Stimulated activated CD4-positive, alpha-beta T cell treated with anti-CD3 and anti-CD28 coated beads, Interleukin-4, amount 100 ng/mL, for 24 hours (primary cell): ENCODE measurements at places on chromosomes 16 and 17.
A peak's percentile ranks its signal among the peaks of the same experiment; 100 is the strongest.

- DNase-seq = no peak
Measured at GRCh38 chr17:43176119-43176570, 5.1 kb downstream of the NBR1 start.

- no peak for DNase-seq
Measured at GRCh38 chr17:48553826-48554225, 8.9 kb upstream of the HOXB2 start.

DNA sequence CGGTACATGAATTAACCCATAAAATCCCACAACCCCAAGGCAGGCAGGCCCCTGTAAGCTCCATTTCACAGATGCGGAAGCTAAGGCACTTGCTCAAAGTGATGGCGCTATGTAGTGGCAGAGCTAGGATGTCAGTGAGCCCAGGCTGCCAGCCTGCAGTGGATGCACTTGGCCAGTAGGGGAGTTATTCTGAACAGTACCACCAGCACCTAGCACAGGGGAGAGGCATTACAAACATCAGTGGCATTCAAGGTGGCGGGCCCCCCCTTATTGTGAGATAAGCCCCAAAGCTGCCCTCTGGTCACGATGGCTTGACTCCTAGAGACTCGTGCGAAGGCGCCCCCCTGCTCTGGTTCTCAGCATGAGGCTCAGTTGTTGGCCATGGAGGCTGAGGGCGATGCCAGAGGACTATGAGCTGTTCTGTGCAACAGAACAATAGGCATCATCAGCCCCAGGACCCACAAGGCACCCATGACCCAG is 33.8 kb downstream of the GTF3C1 start:
- peak; percentile 5 for DNase-seq

DNA sequence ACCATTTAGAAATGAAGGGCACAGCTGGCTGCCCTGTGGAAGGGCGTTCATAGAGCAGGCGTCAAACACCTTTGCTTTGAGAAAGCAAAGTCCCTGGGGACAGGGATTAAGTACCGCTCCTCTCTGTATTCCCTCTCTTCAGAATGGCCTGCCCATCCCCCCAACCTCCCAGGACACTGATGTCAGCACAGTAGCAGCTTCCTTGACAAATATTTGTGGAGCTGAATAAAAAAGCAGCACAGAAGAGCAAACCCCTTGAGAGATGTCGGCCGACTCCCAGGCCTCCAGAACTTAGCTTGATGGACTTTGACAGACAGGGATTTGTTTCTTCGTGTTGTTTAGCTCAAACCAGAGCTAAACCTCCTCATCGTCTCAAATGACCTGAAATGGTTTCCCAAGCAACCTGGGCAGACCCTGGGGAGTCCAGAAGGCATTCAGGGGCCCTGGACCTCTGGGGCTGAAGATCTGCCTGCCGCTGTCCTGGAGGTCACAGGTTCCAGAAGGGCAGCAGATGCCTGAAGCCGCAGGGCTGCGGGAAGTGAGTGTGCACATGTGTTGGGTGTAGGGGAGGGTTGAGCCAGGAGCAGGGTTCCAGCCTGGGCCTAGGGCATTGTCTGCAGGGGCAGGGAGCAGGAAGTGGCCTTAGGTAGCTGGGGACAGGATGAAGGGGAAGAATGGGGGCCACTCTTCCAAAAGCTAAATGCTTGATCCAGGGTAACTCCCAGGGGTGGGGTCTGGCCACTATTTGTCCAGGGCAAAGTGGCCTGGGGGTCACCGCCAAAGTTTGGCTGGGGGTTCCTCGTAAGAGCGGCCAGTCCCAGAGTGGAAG is 42.3 kb upstream of the NKD1 start:
- DNase-seq = no peak

DNA sequence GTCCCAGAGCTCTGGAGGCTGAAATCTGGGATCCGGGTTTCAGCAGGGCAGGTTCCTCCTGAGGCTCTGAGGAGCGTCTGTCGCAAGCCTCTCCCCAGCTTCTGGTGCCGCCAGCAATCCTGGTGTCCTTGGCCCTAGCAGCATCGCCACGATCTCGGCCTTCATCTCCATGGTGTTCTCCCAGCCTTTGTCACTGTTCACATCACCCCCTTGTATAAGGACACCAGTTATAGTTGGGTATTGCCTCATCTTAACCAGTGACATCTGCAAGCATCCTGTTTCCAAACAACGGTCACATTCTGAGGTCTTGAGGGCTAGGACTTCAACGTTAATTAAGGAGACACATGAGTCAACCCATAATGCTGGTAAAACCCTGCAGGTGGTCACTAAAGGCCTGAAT is 2.8 kb upstream of the PPP1R27 start:
- DNase-seq = no peak

DNA sequence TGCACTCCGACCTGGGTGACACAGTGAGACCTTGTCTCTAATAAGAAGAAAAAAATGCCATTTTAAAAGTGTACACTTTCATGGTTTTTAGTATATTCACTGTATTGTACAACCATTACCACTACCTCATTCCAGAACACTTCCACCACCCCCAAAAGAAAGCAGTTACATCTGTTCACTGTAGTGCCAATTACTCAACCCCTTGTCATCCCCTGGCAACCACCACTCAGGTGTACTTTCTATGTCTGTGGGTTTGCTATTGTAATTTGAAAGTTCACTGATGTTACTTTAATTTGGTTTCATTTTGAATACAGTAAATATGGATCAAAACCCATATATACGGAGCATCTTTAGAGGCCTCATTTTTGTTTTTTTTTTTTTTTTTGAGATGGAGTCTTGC is 6.1 kb downstream of the ZG16 start:
- DNase-seq = peak; percentile 55

DNA sequence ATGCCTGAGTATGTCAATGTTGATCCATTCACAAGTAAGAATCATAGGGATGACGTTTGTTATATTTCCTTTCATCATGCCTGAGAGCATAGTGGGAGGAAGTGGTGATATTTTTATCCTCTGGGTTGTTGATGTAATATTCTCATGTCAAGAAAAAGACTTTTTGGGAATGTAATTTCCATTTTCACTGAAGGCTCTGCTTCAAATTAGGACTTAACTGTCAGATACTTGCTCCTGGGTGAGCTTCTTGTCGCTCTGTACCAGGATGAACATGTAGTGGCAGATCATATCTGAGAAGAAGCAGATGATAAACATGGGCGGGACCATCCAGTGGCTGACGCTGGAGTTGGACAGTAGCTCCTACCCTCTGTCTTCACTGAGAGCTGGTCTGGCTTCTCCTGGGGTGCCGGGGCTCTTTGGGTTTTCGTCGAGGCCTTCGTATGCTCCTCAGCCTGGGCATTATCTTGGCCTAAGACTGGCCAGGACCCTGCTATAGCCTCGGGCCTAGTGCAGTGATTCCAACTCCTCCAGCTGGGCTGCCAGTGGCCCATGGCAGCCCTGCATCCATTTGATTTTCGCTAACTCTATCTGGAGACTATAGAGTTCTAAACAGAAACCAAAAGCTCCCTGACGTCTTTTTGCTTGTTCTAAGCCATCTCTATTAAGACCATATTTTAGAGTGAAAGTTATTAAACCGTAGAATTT is 19.7 kb downstream of the CYB5B start:
- peak; percentile 17 for DNase-seq

DNA sequence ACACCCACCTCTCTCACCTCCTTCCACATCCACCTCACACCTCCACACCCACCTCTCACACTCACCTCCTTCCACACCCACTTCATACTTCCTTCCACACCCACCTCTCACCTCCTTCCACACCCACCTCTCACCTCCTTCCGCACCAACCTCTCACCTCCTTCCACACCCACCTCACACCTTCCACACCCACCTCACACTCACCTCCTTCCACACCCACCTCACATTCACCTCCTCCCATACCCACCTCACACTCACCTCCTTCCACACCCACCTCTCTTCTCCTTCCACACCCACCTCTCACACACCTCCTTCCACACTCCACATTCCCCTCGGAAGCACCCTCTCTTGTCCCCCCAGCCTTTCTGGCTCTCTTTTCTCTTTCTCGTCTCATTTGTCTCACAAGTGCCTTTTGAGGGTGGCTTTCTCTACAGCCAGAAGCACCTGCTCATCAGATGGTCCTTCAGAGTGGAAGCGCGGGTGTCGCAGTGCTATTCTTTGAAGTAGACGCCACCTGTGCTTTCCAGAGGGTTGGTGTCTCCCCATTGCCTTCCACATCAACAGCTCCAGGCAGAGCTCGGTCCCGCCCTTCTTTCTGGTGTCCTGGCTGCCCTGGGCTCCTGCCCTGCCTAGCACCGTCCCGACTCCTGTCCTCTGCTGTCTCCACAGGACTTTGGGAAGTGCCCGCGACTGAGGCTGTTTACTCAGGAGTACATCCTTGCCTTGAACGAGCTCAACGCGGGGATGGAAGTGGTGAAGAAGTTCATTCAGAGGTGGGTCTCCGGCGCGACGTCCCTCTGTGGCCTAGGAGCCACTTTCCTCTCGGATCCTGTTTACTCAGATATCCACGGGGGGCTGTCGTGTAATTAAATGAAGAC is 109.4 kb upstream of the PLCG2 start:
- no peak for DNase-seq

DNA sequence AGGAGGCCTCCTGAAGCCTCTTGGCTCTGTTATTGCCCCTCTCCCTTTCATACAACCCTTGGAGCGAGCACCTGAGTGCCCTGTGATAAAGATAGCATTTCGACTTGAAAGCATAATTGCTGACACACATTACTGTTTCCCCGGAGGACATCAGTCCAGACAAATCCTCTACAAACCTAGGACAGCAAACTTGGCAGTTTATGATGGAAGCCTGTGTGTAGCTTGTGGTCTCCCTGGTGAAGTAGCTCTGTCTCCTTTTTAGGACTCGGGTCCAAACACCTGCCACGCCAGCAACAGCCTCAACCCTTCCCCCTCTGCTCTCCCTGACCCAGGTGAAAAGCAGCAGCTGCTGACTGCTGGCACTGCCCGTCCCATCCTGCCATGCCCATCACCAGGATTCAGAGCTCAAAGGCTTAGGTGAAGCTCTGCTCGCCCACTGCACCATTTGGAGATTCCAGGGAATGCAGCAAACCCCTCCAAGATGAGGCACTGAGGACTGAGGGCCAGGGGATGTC is 55.9 kb downstream of the IRX6 start:
- no peak for DNase-seq
